Eye (tissue), 1 donor: ENCODE measurements at places on chromosomes 7 and 10.
A peak's percentile ranks its signal among the peaks of the same experiment; 100 is the strongest.

- DNase-seq = peak; percentile 34
These were observed 74.3 kb upstream of the SHH start for GRCh38 chr7:155886391-155887173.

DNA sequence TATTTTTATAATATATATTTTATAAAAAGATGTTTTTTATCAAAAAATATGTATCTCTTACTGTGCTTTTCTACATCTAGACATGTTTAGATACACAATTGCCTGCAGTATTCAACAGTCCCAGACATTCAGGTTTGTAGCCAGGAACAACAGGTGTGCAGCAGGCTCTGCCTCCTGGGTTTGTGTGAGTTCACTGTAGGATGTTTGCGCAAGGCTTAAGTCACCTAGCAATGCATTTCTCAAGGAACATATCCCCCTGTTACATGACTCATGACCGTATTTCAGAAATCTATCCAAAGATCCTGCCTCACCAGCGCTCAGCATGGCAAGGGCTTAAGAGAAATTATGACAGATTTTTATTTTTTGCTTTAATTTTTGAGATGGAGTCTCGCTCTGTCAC, 41.5 kb downstream of the PITRM1 start:
- no peak for DNase-seq

GRCh38 chr7:152969335-152969734, 209.8 kb downstream of the ACTR3B start:
- DNase-seq = no peak

- no peak for DNase-seq
These were observed 7.8 kb downstream of the CPA5 start for GRCh38 chr7:130352194-130353074.

- no peak for DNase-seq
These were observed 85.6 kb upstream of the FRMD4A start for GRCh38 chr10:14416308-14416700.
